ENCODE measurements at places on chromosomes 7 and 10.
A peak's percentile ranks its signal among the peaks of the same experiment; 100 is the strongest.

GRCh38 chr7:28179120-28180030 is 1.2 kb downstream of the JAZF1 start:
- DNase-seq, result peak; percentile 79

GRCh38 chr7:12777257-12777656 is 89.8 kb downstream of the ARL4A start:
- no peak for DNase-seq

DNA sequence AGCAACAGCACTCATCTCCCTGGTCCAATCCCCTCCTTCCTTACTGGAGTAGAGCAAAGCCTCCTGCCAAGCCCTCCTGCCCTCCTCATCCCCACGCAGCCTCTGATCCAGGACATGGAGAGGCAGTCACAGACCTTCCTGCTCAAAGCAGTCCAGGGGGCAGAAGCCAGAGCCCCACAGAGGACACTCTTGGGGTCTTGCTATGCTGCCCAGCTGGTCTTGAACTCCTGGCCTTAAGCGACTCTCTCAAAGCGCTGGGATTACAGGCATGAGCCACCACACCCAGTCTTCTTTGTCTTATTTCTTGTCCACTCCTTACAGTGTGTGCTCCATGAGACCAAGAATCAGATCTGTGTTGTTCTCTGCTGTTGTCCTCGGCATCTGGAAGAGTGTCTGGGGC is 26.6 kb upstream of the MNX1 start:
- DNase-seq, result no peak

GRCh38 chr7:157483515-157483914 is 146.7 kb downstream of the DNAJB6 start:
- DNase-seq, result no peak

DNA sequence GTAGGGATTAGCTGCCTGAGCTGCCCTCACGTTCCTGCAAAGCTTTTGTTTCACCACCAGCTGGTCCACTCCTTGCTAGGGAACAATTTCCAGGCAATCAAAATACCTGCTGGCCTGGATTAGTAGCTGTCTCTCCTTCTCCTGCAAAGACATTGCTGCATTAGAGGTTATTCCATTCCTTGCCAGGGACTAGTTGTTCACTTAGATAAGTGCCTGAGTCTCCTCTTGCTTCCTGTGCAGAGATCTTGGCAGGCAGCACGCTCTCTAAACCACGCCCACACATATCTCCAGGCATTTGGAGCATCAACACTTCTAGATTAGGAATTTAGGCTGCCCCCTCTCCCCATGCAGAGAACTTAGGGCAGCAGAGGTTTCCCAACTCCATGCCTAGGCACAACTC is 150.4 kb upstream of the SMIM30 start:
- DNase-seq, result no peak

- no peak for DNase-seq
Observed at GRCh38 chr7:26625286-26625685, 239.1 kb downstream of the SKAP2 start.

- DNase-seq, result no peak
Observed at GRCh38 chr10:12972146-12972545, 29.4 kb downstream of the CCDC3 start.

- DNase-seq, result no peak
Observed at GRCh38 chr7:100367676-100368613, 5.3 kb upstream of the PILRA start.

DNA sequence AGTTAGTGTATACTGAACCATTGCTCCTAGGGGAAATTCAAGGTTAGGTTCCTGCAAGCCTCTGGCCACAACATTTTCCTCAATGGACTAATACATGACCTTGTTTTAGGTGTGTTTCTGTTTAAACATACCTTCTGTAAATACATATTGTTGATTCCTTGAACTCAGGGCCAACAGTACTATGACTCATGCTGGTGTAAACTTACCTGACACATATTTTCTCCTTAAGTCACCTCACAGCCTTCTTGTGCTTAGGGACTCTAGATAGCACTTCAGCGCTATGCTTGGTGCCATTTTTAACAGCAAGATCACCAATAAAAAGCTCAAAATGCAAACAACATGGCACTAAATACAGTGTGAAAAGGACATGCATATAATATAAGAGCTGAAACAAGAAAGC is 176.4 kb downstream of the TAX1BP1 start:
- DNase-seq, result no peak

DNA sequence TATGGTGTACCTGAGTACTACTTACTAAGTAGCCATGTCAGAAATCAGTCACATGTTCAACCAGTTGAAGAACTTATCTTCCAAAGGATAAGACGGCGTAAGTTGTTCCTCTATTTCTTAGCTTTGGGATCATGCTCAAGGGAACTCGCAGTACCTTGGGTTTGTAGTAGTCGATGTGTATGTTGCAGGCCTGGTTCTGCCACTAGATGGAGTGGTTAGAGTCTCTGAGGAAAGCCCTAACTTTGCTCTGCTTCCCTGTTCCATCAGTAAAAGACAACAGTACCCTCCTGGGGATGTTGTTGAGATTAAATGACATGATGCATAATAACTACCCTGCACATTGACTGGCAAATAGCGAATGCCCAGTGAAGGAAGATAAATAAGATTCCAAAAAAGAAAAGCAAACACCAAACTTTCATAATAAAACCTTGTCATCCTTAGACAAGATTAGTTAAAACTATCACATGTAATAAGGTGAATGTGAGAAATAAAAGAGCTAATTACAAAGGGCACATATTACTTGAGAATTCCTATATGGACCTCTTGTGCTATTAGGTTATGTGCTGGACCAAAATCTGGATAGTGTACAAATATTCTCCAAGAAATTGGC is 165.9 kb downstream of the ABCA13 start:
- DNase-seq, result no peak

DNA sequence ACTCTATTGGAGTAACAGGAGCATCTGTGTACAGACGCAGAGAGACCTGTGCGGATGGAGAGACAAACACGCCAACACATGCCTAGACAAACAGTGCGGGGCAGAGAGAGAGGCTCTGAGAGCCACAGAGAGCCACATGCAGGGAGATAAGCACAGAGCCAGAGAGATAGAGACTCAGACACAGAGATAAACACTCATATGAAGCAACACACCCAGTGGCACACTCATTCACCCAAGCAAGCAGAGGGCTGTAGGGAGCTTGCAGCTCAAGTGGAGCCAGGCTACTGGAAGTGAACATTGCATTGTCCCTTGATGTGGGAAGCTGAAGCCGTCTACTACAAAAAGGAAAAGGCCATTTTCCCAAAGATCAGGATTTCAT is 46.6 kb upstream of the PODXL start:
- DNase-seq, result no peak

DNA sequence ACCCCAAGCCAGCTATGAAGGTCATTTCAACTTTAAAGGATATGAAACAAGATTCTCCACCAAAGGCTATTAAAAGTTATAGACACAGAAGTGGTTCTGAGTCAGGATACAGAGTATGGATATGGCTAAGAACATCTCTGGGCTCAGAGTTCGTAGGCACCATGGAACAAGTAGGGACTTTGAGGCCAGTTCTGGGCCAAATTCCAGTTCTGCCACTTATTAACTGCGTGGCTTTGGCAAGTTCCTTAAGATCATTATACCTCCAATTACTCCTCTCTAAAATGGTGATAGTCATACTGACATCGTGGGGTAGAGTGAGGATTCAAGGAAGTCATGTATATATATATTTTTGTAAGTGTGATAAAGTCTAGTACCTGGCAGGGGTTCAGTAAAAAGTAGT is 105.8 kb upstream of the NFE2L3 start:
- no peak for DNase-seq

DNA sequence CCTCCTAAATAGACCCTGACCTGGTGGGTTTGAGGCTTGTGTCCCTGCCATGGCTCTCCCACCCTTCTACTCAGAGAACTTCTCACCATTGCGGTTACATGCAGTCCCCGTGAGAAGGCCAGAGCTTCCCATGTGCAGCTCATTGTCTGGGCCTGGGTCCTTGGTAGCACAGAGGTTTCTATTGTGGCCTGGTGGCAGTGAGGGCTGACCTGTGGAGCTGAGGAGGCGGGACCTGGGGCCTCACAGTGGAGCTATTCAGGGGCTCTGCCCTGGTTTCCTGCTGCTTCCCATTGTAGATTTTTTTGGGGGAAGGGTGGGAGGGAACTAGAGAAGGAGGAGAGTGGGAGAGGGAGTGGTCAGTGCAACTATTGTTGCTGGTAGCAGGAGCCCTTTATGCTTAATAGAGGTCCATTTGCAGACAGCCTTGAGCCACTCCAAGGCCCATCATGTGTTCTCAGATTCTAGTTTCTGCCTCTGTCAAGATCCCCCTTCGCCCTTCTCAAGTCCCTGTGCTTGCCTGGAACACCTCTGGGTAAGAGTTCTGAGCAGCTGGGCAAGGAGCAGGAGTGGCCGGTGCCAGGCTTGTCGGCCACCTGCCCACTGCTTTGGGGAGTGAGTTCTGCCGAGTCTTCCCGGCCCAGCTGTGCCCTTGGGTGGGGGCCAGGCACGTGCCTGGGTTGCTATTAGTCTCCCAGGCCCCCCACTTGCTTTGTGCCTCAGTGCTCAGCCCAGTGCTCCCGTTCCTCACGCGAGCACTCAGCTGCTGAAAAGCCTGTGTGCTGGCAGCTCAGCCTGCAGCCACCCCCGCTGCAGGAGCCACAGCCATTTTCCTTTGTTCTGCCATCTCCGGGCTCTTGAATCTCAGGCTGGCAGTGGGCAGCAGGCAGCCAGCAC is 10.7 kb downstream of the TSPAN14 start:
- peak; percentile 43 for DNase-seq

DNA sequence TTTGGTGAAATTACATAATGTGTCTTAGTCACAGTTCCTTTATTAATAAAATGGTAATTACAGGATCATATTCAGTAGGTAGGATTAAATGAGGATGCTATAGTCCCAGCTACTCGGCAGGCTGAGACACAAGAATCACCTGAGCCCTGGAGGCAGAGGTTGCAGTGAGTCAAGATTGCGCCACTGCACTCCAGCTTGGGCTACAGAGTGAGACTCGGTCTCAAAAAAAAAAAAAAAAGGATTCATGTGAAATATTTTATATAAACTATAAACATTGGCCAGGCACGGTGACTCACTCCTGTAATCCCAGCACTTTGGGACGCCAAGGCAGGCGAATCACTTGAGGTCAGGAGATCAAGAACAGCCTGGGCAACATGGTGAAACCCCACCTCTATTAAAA is 197.9 kb downstream of the IMMP2L start:
- DNase-seq, result no peak

DNA sequence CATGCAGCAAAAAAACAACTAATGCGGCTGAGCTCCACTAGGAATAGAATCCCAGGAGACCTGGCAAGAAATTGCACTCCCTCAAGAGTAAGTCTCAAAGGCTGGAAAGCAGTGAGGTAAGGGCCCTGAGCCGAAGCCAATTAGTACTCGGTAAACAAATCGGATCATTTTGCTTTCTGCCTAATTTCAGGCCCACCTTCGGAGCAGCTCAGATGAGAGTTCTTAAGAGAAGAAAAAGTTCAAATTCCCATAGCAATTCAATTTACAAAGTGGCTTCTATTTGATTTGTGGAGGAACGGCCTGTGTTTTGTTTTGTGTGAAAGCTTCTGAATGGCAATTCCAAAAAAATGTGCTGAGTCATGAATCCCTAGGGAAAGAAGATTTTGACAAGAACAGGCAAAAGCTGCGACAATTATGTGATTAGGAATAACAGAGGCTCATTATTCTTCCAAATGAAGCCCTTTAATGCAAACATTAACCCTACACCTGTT is 60.9 kb downstream of the SLC16A9 start:
- DNase-seq, result no peak
